ENCODE measurements at places on chromosomes 11 and 22.

DNA sequence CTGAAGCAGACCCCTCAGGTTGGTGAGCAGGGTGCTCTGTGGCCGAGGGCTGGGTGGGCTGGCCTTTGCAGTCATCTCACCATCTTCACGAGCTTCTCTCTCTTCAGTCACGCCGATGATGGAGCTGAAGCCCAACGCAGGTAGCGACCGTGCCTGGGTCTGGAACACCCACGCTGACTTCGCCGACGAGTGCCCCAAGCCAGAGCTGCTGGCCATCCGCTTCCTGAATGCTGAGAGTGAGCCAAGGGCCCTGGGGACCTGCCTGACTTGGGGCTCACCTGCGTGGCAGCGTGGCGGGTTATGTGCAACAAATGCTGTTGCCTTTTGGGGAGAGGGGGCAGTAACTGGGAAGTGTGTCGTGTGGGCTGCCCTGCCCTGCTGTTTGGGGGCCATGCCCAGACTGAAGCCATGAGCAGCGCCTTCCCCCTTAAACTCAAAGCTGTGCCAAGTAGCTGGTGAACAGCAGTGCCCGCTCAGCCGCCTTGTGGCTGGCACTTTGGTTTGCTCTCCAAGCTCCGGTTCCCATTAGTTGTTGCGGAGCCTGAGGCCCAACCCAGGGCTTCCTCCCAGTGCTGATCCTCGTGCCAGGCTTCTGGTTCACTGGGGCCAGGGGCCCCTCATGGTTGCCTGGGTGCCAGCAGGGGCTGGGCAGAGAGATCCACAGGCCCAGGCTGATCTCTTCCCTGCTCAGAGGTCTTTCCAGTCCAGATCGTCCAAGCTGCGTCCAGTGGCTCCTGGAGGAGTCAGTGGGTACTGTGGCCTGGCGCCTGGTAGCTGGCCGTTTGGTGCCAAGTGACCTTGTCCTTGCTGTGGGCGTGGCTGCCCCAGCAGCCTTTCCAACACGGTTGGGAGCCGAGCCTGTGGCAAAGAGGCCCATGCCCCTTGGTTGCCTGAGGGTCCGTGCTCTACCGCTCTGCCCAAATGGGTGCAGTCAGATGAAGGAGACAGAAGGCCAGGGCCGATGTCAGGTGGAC is 6.1 kb upstream of the ZDHHC8 start:
- DNase-seq, result no peak

DNA sequence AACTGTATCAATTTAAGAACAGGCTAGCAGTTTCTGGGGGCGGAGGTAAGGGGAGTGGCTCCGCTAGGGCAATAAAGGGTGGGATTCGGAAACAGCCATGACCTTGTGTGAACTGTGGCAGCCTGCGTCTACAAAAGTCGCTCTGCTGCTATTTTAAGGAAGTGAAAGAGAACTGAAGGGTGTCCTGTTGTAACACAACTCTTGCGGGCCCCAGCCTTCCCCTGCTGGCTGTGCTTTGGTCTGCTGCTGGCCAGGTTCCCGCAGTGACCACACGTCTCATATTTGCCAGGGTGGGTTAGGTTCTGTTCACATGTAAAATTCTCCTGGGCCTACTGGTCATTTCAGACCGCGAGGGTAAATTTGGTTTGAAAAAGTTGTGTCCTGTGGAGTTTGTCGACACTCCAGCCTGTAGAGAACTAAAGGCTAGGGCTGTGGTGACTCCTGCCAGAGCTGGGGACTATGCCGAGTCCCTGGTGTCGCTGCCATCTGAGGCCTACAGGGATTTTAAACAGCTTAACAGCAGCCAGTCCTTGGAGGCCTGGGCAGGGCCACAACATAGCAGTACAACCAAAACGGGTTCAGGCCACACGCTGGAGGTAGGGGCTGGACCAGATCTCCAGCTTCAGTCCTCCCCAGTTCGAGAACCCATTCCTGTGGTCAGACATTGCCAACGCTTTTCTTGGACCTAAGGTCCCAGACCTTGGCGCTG is 1.1 kb upstream of the PPFIBP2 start:
- DNase-seq, result no peak

DNA sequence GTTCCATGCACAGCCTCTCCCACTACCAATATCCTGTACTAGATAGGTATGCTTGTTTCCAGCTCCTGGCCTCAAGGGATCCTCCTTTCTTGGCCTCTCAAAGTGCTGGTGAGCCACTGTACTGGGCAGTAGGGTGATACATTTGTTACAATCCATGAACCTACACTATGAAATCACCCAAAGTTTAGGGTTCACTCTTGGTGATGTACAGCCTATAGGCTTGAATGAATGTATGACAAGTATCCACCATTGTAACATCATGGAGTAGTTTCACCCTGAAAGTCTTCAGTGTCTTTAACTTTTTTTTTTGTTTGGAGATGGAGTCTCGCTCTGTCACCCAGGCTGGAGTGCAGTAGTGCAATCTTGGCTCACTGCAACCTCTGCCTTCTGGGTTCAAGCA is 31.8 kb downstream of the TRIOBP start:
- DNase-seq, result no peak

GRCh38 chr11:128210148-128210940 is 377.0 kb downstream of the ETS1 start:
- no peak for DNase-seq

- no peak for DNase-seq
Measured at GRCh38 chr22:27601195-27601594, 200.4 kb downstream of the MN1 start.

GRCh38 chr11:100833276-100833675 is 146.2 kb downstream of the ARHGAP42 start:
- DNase-seq, result no peak

Measured in activated T-cell treated with anti-CD3 and anti-CD28 coated beads for 24 hours (primary cell).